ENCODE measurements at places on chromosomes 2 and 18.

- no peak for DNase-seq
Measured at GRCh38 chr18:7585276-7585670, 18.2 kb downstream of the PTPRM start.

DNA sequence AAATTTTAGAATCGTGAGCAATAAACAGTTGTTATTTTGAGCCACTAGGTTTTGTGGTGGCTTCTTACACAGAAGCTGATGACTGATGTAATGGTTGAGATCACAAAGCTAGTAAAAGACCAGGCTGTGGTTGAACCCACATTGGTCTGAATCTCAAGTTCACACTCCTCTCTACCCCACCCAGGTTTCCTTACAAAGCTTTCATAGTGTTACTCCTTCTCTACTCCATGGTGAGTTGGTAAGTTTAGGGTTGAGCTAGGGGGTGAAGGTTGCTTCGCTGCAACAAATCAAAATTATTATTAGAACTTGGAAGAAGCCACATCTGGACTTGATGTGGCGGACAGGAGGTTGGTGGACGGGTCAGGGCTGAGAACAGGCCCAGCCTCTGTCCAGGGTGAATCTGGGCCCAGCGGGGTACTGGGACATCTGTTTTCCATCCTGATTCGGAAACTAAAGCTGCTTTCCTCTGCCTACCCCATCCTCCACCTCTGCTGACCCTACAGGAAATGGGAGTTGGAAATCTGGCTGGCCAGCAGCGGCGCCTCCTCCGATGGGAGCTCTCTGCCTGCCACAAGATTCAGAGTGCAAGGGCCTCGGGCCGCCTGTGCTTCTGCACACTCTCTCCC is 86.3 kb downstream of the ZFP36L2 start:
- DNase-seq: peak; percentile 65

- DNase-seq: no peak
Measured at GRCh38 chr18:22550366-22550765, 132.7 kb upstream of the CTAGE1 start.

GRCh38 chr2:176109192-176109901 is 2.3 kb downstream of the HOXD11 start:
- no peak for DNase-seq

- no peak for DNase-seq
Measured at GRCh38 chr2:232963913-232964312, 49.1 kb downstream of the NGEF start.

DNA sequence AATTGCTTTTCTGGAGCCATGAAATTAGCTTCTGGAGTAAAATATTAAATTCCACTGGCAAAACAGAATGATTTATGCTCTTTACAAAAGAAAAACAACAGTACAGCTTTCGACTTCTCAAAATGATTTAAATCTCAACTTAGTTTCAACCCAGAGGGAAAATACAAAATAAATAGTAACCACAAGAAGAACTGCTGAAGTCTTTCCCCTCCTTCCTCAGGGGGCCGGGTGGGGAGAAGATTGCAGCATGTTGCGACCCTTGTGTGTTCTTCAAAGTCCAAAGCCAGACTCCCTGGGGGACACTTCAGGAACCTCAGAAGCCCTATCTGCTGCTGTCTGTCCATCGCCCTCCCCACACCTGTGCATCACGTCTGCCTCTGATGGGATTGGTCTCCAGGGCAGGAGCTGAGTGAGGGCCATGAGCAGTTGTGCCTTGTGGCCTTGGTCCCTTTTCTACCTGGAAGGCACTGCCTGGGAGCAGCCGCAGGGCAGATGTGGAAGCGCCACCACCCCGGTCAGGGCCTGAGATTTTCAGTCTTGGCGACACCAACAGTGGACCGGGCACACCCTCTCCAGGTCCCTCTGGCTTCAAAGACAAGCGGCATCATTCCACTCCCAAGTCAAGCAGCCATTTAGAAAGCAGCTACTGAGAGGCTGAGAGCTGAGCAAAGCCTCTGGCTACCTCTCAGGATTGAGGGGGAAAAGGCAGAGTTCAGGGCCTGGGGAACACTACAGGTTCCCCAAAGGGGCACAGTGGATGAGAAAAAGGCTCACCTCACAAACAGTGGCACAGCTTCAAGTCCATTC is 210.1 kb upstream of the RAB6C start:
- no peak for DNase-seq

DNA sequence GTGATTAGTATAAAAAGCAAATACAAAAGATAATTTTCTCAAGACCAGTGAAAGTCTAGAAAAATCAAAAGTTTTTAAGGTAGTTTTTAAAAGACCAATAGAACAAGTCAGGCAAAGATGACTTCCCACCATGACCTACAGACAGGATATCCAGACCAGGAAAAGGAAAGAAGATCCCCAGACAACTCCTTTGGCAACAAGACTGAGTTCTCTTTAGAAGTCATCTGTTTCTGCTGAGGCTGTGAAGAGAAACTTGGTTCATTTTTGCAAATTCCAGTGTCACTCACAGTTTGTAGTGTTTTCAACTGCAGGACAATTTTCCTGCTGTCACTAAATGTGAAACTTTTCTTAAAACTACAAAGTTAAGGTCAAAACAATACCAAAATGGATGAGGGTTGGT is 240.9 kb upstream of the SIX2 start:
- DNase-seq: no peak

- DNase-seq: no peak
Measured at GRCh38 chr2:216159646-216160045, 50.5 kb downstream of the XRCC5 start.

DNA sequence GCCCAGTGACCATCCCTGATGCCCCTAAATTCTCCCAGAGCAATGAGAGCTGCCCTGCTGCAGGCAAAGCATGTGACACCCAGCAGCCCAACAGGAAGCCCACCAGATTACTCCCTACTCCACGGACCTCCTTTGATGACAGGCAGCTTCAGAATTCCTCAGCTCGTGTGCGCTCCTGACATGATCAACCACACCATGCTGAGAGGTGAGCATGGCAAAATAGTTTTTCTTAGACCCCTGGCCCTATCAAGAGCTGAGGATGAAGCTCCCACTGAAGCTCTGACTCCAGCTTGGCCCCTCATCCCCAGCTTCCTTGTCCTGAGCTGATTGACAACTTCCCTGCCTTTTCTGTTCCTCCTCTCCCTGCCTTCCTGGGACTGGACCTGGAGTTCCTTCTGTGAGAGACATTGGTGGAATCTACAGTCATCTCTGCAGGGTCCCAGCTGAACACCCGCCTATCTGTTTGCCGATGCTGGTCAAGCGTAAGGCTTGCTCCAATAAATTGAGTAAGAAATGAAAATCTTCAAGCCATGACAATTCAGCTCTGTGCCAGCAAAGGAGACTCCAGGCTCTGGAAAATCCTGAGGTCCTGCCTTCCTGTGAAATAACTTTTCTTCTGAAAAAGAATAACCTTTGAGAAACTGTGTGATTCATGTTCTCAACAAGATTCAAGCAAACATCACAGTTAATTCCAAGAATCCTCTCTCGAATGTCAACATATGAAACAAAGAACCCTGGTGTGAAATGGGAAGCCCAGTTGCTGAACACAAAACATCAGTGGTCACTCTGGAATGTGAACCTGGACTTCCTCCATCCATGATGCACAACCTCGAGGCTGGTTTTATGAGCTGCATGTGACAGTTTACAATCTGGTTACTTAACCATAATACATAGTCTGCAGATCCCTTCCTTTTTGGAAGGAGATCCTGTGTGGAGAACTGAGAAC is 201.1 kb downstream of the SPP2 start:
- no peak for DNase-seq

DNA sequence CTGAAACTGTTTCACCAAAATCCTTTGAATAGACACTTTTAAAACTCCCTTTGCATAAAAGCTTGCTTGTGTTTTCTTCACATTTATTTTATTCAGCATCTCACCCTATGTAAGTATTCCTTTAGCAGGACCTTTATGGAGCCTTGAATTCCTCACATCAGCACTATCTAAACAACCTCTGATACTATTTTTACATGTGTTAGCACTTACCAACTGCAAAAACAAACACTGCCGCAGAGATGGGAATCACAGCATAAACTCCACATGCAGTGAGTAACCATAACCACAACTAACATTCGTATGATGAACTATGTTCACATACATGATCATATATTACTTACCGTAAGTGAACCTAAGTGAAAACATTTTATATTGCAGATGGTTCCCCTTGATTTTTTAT is 15.4 kb downstream of the FBXO15 start:
- DNase-seq: no peak

- no peak for DNase-seq
Measured at GRCh38 chr2:188975497-188976102, 1.4 kb downstream of the COL3A1 start.

GRCh38 chr18:3861495-3861894 is 411.5 kb downstream of the TGIF1 start:
- no peak for DNase-seq

DNA sequence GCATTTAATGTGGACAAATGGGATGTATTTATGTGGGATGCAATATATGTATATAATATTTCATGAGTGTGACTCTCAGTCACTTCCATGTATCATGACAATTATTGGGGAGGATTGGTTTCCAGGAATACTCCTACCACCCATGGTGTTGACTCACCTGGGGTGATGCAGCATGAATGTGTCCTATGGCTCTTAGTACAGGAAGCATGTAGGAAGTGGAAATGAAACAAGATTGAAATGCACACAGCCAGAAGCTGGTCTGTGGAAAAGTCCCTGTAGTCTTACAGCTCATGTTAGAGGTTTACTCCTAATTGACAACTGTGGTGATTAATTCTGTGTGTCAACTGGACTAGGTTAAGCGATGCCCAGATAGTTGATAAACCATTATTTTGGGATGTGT is 89.3 kb upstream of the HAAO start:
- no peak for DNase-seq

- DNase-seq: no peak
Measured at GRCh38 chr2:43480874-43481273, 115.0 kb downstream of the THADA start.

DNA sequence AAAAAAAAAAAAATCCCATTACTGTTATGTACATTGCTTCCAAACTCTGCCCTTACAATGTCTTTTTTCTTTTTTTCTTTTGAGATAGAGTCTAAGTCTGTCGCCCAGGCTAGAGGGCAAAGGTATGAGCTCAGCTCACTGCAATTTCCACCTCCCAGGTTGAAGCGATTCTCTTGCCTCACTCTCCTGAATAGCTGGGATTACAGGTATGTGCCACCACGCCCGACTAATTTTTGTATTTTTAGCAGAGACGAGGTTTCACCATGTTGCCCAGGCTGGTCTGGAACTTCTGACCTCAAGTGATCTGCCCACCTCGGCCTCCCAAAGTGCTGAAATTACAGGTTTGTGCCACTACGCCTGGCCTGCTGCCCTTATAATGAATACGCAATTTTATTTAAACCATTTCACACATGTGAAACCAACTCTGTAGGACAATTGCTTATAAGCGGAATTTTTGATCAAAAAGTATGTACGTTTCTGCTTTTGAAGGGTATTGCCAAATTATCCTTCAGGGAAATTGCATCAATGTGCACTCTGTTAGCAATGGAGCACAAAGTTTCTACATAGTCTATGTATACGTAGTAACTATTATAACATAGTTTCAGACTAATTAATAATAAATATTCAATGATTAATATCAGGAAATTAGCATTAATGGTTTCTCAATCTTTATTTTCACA is 55.7 kb upstream of the ACTR3 start:
- DNase-seq: no peak

DNA sequence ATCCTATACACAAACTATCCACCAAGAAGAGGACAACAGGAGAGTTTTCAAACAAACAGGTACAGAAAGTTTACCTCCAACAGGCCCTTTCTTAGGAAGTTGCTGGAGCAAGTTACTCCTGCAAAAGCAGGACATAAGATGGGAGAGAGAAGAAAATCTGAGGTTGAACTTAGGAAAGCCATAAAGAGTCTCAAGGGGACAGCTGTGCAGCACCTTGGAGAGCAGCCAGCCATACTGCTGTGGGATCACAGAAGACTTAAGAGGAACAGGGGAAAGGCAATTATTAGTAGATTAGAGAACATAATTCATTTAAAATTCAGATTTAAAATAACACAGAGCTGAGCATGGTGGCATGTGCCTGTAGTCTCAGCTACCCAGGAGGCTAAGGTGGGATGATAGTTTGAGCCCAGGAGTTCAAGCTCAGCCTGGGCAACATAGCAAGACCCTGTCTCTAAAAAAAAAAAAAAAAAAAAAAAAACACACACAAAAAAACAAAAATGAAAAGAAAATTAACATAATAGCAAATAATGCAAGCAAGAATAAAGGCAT is 148.1 kb upstream of the SIX3 start:
- DNase-seq: no peak

DNA sequence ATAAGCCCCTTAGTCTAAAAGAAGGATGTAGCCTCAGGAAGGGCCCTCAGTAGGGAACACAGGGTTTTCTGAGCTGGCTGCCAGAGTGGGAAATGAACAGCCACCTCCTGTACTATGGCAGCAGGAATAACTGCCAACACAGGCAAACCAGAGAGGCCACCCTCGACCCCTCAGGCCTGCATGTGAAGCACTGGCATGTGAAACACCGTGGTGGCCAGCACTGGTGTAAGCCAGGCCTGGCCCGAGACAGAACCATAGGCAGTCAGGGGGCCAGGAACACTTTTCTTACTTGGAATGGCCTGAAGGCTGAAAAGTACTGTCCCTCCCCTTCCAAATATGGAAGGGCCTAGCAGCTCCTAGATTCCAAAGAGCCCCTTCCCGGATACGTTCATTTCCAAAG is 28.2 kb downstream of the SFXN5 start:
- DNase-seq: no peak

DNA sequence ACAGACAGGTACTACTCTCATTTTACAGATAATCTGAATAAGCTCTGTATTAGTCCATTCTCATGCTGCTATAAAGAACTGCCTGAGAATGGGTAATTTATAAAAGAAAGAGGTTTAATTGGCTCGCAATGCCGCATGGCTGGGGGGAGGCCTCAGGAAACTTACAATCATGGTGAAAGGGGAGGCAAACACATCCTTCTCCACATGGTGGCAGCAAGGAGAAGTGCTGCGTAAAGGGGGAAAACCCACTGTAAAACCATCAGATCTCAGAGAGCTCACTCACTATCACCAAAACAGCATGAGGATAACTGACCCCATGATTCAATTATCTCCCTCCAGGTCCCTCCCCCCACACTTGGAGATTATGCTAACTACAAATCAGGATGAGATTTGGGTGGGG is 254.4 kb downstream of the KCNE4 start:
- DNase-seq: no peak

DNA sequence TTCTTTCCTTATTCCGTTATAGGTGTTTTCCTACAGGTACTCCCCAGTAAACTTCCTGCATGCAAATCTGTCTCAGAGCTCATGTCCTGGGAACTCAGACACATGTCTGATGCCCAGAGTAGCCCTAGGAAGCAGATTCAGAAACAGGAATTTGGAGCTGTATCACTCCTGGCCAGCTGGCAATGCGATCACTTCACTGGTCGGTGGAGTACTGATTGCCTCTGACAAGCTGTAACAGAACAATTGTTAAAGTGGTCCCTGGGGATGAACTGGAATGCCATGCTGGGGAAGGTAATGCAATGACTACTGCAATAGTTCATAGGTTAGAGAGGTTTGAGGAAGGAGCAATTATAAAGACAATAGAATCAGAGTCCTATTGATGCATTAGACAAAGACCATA is 131.6 kb upstream of the DOCK10 start:
- DNase-seq: no peak
